ENCODE measurements at places on chromosomes 2 and 18.

DNA sequence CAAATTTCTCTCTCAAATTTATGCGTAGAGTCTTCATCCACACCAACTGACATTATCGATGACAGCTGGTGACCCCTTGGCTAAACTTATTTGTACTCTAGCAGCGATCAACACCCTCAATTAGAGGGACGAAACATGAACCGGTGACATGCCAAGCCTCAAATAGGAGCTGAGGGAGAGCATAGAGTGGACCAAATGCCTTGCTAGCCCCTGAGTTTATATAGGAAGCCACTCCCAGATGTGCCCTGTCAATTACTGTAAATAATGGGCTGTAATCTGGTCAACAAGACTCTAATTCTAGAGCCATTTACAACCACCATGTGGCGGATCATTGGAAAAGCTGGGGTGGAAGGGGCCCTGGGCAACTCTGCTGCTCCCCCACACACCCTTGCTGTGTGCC, 47.6 kb upstream of the FHL2 start:
- no peak for DNase-seq

GRCh38 chr18:3015204-3015592, 2.3 kb upstream of the LPIN2 start:
- peak; percentile 74 for DNase-seq

DNA sequence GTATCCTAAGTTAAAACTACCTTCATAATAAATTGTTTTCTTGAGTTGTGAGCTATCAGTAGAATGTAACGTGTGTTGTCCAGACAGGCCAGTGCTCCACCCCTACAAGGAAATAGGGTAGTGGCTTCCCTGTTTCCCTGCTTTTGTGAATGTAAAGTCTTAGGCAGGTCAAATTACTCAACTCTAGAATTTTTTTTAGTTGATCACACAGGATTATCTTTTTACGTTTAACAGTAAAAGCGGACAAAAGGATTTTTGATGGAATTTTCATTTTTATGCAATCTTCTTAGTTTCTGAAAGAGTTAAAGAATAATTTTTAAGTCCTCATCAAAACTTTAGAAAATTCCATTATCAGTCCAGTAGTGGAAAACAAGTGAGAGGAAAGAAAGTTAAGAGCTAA, 38.2 kb downstream of the GPD2 start:
- no peak for DNase-seq

DNA sequence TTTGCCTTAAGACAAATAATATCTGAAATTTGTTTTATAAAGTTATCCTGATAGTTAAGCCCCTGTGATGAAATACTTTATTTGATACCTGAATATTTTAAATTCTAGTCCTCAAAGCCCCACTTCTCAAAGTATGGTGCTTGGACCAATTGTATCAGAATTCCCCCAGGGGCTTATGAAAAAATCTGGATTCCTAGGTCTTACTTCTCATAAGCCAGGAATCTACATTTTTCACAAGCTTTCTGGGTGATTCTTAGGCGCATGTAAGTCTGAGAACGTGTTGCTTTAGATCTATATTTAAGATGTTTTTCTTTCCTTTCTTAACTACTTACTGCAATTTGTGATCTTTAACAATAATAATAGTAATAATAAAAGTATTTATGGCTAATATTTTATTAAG, 53.1 kb downstream of the MYO1B start:
- DNase-seq = peak; percentile 87

- no peak for DNase-seq
These were observed 856.8 kb upstream of the GCFC2 start for GRCh38 chr2:76567478-76567877.

- no peak for DNase-seq
These were observed 132.4 kb downstream of the MGAT5 start for GRCh38 chr2:134386310-134386709.

DNA sequence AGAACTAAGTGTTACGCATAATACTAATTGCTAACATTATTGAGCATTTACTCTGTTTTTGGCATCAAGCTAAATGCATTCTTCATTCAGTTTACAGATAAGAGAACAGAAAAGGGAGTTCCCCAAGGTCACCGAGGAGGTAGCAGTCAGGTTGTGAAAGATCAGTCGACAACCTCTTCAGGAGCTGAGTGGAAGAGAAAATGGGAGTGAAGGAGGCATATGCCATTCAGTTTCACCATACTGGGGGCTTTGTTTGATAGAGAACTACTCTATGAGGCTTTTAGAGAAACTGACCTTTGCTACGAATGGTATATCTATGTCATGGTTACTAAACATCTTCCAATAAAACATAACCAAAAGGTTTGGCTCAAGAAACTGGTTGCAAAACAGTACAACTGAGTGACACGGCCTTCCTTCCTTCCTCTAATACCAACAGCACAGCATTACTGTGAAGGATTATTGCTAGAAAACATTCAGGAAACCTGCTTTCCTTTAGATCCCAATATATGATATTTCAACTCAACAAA, 112.1 kb downstream of the RBMS1 start:
- DNase-seq = no peak

DNA sequence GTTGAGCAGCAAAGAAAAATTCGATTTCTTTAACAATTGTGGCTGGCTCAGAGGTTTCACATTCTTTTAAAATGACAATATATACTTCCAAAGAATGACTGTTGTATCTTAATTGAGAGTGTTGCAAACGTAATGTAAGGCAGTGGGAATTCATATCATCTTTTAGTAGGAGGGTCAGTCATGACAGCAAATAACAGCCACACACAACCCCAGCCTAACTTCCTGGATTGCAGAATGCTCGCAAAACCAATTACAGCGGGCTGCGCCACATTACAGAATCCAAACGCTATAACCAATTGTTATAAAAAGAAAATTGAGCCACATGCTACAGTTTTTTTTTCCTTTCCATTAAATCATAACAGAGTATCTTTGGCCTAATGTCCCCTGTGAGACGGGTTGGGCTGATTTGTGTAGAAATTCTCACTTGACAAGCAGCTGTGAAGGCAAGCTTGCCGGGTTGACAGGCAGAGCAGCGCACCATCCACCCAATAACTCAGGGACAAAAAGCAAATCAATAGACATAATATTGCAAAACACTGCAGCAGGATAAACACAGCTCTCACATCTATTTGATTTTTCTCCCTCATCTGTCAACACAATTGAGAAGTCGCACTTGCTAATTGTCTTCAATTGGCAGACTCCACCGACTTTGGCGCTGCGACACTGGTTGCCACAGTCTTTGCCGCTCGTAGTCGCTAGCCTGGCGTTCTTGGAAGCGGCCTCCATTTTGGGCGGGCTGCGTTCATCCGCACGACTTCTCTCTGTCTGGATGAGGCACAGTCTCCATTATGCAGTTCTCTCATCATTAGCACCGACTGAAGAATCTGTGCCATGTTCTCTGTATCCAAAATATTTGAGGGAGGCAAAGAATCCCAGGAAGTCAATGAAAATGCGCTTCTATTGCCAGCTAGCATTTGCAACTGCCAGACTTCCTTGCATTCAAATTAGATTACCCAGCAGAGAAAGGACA, 95.0 kb upstream of the CCDC68 start:
- peak; percentile 46 for DNase-seq

DNA sequence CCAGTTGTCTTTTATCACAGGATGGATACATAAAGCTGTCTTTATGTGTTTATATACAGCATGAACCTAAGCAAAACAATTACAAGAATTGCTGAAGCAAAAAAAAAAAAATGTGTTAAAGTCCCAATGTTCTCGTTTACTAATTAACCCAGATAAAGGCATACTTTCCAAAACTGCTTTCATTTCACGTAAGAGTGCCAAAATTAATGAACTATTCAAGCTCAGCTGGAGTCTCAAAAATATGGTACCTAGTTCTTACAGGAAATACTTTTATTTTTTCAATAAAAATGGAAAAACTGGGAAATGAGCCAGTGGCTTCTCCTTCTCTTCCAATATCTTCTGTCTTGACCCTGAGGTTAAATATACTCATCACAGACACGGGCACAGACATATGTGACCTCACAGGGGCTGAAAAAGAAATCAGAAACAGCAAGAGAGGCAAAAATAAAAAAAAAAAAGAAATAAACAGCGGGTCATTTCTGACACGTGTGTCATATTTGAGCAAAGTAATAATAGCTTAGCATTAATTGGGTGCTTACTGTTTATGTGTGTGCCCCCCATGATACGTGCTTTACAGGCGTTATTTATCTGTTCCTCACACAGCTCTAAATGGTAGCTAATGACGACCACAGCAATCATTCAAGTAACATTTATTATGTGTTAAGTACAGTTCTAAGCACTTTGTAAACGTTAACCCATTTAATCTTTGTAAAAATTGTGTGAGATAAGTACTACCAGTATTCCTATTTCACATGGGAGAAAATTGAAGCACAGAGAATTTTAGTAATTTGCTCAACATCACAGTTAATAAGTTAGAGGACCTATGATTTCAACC, 158.0 kb upstream of the MMADHC start:
- DNase-seq = no peak

DNA sequence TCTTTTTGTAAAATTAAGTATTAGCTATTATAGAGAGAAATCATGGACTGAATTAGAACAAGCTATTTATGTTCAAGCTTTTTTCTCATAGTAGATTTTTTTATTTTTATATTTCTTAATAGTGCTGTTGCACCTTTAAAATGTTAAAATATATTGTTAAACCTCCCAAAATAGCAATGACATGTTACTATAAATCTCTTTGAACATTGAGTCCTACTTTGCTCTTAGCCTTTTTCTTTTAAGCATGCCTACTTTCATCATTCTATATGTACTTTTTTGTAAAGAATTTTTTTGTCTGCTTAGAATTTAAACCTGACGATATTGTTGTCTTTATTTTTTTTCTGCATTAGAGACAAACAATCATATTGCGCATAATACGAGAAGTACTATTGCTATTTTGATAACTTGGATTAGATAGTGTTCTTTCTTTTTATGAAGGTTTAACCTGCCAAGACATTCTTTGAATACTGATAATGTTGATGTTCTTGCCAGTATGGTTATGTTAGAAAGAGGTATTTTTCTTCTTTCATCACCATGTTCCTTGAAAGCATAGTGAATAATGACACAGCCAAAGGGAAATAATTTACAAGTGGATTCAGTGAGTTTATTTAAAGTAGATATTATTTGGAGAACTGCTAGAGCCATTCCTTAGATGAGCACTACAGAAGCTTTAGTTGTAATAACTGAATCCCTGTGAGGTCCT, 40.6 kb downstream of the PMS1 start:
- DNase-seq = no peak

- DNase-seq = no peak
These were observed 34.0 kb downstream of the FHOD3 start for GRCh38 chr18:36331521-36331971.

DNA sequence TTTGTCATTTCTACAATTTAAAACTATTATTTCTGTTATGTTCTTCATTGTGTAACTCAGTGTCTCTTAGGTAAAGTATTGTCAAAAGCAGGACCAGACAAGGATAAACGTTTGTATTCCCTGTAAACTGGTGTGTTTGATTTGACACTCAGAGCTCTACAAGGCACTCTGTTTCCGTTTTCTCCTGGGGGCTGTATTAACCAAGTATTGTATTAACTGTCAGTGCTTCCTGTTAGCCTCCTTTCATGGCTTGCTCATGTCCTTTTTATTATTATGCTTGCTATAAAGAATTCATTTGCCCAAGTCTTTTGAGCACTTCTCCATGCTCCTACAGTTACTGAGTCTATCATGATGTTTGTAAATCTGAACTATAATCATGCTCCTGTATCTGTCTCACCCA, 323.7 kb downstream of the LPIN1 start:
- DNase-seq = no peak

DNA sequence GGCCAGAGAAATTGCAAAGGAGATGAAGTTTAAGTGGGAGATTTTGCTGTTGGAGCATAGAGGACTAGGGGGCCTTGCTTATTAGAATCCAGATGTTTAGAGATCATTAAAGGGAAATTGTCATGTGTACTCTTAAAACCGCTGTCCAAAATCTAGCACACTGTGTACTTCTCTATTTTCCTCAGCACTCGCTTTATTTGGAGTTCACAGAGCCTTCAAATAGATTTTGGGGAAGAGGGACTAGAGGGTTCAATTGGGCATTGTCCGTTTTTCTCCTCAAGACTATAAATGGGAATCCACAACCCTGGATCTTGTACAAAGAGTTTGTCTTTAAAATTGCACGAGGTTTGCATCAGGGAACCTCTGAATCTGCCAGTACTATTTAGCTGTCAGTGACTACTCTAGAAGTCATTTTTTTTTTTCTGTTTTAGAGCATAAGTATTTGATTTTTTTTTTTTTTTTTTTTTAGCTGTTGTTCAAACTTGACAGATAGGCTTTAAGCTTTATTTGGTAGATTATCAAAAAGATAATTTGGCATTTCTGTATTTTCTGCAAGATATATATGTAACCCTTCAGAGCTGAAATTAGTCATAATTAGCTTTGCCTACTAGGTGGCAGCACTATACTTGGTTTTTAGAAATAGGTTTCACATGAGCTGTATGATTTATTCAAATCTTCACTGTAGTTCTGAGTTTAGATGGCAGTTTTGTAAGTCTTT, 14.2 kb downstream of the PMS1 start:
- DNase-seq = peak; percentile 62

GRCh38 chr2:201122276-201122675, 6.3 kb downstream of the CFLAR start:
- no peak for DNase-seq

DNA sequence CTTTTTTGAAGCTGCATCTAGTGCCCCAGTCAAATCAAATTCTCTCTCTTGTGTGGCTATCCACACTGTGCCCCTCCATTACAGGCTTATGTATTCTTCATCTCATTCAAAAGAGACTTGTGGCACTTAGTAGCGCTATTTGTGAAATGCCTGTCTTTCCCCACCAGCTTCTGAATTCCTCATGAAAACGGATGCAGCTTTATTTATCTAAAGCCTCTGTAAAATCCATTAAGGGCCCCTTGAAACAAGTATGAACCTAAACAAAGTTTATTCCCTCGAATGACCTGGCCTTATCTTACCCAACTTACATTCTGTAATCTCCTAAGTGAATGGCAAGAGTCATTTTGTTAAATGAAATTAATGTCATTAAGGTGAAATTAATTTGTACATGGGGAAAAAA, 417.4 kb upstream of the PIK3C3 start:
- no peak for DNase-seq

DNA sequence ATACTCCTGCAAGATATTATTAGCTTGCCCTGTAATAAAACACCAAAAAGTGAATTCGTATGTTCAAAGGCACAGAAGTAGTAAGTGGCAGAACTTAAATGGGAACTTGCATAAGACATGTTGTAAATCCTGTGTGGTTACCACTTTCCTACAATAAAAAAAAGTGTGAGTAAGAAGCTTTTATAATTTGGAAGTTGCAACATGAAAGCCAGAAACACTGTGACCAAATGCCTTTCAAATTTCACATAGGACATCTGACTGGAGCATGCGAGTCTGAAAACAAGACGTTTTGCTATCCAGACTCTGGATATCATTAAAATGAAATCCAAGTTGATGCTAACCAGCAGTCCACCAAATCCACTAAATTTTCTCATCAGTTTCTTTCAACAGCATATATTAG, 886.2 kb upstream of the NRXN1 start:
- DNase-seq = peak; percentile 62
